ENCODE measurements at places on chromosomes 6 and 20.

- DNase-seq, result no peak
Observed at GRCh38 chr6:138430361-138431145, 26.5 kb downstream of the HEBP2 start.

- no peak for DNase-seq
Observed at GRCh38 chr6:36563237-36563927, 16.1 kb upstream of the STK38 start.

GRCh38 chr20:39602649-39603048, 640.5 kb downstream of the DHX35 start:
- DNase-seq, result no peak

- no peak for DNase-seq
Observed at GRCh38 chr6:6348256-6348655, 27.8 kb upstream of the F13A1 start.

DNA sequence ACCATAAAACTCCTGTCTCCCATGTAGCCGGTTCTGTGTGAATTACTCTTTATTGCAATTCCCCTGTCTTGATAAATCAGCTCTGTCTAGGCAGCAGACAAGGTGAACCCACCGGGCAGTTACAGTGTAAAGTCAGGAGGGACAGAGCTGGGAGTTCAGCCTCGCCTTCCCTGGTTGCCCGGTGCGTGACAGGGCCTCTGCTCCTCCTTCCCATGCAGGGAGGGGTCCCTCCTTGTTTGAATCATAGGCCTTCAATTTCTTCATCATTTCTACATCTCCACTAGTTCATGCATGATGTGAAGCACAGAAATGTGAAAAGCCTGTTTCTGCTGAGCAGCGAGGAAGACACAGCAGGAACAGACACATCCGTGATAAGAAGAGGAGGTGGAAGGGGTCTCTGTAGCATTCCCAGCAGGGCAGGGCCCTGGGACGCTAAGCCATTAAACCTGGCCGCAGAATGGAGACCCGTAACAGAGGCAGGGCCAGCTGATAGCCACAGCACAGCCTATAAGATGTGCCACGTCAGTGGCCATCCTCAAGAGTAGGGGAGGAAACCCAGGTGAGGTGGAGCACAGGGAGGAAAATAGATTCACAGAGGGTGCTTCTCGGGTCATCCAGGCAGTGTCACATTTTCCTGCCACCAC, 106.7 kb upstream of the CST7 start:
- DNase-seq, result no peak

- DNase-seq, result no peak
Observed at GRCh38 chr6:81138236-81138635, 614.2 kb downstream of the TENT5A start.

- no peak for DNase-seq
Observed at GRCh38 chr6:136517582-136517981, 32.6 kb downstream of the MAP7 start.

DNA sequence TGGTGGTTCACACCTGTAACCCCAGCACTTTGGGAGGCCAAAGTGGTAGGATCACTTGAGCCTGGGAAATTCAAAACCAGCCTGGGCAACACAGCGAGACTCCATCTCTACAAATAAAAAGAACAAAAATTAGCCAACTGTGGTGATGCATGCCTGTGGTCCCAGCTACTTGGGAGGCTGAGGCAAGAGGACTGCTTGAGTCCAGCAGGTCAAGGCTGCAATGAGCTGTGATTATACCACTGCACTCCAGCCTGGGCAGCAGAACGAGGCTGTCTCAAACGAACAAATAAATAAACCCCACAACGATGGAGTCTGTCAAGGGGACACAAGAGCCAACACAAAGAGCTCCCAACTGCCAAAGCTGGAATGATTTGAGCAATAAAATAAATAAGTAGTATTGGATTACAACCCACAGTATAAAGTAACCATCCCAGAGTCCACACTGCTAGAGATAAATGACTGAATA, 13.5 kb downstream of the ZMYND8 start:
- no peak for DNase-seq

- DNase-seq, result no peak
Observed at GRCh38 chr20:53642196-53643030, 48.8 kb upstream of the ZNF217 start.

Data from stimulated activated CD8-positive, alpha-beta memory T cell treated with anti-CD3 and anti-CD28 coated beads, Interleukin-4, amount 100 ng/mL, for 1 hour (primary cell).